Naive thymus-derived CD4-positive, alpha-beta T cell (primary cell): ENCODE measurements at places on chromosomes 1 and 21. TPM values are rescaled to one million over a fixed set of nuclear protein-coding genes. Genes with fewer than 3 reads are reported as not detected.

- DNase-seq: no peak
These were observed 728.6 kb downstream of the PTPRU start for GRCh38 chr1:29964718-29965533.

DNA sequence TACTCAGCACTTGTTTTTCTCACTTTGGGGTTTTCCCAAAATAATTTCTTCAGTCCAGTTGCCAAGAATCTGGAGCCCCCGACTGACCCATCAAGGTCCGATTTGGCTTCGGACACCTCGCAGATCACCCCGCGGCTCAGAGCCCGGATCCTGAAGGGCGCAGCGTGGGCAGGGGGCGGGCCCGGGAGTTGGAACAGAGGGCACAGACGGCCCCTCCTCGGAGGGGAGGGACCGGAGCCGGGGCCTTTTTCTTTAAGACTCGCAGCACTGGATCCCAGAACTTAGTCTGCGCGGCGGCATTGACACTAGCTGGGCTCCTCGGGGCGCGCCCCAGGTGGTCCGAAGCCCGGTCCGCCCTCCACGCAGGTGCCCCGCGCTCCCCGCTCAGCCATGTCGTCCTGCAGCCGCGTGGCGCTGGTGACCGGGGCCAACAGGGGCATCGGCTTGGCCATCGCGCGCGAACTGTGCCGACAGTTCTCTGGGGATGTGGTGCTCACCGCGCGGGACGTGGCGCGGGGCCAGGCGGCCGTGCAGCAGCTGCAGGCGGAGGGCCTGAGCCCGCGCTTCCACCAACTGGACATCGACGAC is at the start of gene CBR3:
TSS of gene CBR3 (plus strand) at position 277 of the 588 bp plus-strand sequence. CDS start at position 391, 114 bp downstream.
- peak; percentile 56 for DNase-seq

DNA sequence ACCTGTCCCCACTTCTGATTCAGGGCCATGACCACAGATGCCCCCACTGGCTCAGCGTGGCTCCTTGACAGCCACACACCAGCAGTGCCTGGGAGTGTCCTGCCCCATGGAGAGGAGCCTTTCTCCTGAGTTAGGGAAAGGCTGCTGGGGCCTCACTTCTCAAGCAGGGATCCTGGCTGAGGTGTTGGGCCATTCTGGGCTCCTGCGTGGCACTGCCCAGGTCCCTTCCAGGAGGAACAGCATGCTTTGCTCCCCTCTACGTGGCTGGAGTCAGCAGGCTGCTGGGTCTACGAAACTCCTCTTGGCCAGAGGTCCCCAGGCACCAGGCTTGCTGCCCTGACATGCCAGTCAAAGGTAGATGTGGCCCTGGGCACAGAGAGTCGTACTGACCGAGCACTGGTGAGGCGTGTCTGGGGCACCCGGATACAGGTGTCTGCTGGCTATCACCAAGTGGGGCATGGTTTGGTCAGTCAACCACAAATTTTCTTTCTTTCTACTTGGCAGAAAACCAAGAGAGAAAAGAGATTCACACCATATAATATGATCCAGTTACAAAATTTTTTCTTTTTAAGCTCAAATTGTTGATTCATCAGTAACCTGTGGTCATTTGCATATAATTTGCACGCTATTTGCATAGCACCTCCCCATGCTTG is 4.1 kb downstream of the ADORA1 start:
- no peak for DNase-seq

GRCh38 chr1:113756461-113756860 is 2.8 kb downstream of the PHTF1 start:
- no peak for DNase-seq

GRCh38 chr1:31795801-31796621 is 19.8 kb downstream of the SPOCD1 start:
- no peak for DNase-seq

DNA sequence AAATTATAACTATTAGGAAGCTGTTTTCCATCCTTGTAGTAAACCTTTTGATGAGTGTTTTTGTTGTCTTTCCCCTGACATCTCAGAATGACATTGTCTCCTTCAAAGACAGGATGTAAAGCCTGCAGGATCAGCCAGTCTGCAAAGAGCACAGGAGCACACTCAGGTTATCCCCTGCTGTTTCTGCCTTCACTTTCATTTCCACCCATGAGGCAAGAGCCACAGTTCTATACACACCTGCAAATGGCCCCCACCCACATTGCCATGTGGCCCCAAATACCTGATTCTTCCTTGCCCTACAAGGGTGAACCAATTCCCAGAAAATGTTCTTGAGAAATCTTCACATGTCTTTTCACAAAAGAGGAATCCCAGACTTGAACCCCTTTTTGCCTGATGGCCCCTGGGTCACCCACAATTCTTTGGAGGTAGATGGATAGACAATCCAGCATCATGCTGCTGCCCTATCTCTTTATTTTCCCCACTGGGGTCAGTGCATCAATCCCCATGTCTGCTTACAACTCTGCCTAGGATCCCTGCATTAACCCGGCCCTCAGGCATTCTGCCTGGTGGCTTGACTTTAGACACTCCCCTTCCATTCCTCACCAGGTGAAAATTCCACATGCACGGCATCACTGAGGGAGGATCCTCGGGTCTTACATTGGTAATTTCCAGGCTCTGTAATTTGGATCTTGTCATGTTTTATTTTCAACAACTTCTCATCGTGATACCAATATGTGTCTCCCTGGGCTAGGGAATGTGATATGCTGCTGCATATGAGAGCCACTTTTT is 2.6 kb downstream of the FCRL3 start:
- no peak for DNase-seq

DNA sequence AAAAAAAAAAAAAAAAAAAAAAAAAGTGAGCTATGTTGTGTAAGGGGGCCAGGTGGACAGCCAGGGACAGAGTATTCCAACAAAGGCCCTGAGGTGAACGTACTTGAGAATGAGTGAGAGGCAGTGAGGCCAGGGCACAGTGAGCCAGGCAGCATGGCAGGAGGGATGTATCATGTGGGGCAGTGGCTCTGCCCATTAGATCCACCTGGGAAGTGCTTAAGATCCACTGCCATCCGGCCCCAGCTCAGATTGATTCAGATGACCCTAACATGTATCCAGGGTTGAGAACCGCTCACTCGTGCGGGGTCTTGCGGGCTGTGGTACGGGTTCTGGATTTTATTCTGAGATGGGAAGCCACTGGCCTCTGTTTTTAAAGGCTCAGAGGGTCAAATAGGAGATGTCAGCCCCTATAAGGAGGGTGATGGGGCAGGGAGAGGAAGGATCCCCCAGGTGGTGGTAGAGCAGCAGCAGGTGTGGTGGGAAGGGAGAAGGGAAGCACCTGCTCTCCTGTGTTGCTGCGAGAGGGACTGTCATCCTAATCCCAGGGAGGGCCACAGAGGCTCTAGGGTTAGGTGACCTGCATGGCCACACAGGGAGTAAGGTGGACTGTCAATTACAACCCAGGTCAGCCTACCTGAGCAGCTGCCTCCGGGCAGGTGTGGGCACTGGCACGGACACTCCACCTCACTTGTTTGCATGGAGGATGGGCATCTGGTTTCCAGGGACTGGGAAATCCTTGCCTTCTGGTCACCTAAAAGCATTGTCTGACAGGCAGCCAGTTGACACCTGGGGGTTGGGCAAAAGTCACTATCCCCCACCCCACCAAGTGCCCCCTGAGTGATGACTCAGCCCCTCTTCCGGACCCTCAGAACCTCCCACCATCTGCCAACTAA is 31.6 kb downstream of the CDK18 start:
- no peak for DNase-seq

- no peak for DNase-seq
These were observed 19.9 kb upstream of the DNAJC6 start for GRCh38 chr1:65289449-65289848.

- no peak for DNase-seq
These were observed 17.0 kb downstream of the LHX4 start for GRCh38 chr1:180247061-180247460.

DNA sequence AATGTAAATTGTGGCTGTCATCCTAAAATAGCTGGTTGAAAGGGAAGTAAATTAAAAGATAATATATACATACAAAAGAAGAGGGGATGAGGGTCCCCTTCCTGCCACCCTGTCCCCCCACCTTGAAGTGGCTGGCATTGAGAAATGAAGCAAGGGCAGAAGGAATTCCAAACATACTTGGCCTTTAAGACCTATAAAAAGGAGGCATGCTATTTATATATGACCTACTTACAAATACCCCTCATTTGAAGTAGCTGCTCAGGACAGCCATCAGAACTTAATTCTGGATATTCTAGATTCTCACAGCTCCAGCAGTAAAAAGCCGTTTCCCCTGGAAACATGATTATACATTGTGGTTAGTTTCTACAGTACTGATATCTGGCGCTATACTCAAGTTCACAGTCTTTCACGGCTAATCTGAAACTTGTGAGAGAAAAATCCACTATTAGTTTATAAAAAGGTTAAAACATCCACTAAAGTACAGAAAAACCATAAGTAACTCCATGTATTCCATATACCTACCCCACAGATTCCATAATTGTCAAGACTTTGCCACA is 9.6 kb upstream of the MAP10 start:
- no peak for DNase-seq

DNA sequence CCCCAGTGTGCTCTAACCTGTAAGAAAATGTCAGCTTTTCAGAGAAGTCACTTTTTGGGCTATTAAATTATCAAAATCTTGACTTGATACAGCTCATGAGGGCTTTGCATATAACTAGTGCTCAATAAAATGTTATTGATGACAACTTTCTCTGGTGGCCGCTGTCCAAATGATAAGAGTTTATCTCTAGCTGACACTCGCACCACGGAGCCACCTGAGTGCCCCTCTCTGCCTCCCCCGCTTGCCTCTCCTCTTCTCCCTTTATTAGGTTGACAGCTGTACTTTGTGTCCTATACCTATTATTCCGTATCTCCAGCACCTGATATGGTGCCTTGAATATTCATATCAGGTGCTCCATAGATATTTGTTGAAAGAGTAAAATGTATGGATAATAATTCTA is 82.8 kb downstream of the PHTF1 start:
- DNase-seq: no peak

- DNase-seq: no peak
These were observed 43.2 kb upstream of the ADGRL2 start for GRCh38 chr1:81757398-81758020.

DNA sequence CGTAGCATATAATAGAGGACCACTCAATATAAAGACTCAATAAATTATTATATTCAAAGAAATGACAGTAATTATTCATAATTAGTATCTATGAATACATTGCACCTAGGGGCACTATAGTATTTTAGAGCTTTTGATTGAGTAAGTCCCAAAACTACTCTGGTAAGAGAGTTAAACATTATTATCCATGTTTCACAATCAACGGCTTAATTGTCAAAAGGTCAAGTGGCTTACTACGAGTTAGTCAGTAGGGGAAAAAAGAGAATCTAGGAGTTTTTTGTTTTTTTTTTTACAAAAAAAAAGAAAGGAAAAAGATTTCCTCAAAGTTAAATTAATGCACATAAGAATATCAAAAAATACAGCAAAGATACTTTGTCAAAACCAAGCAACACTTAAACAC is 20.4 kb upstream of the LAMC1 start:
- no peak for DNase-seq

GRCh38 chr1:240998024-240998423 is 359.0 kb downstream of the RGS7 start:
- DNase-seq: no peak

GRCh38 chr1:171834821-171835220 is 6.5 kb upstream of the DNM3 start:
- DNase-seq: no peak

The RPL11 gene
- total RNA-seq: 1,206 and 1,413 TPM in 2 replicates

The LCK gene
- 480 TPM for total RNA-seq

The KRTAP21-1 gene
- total RNA-seq: not detected

The STIL gene
- 3.8 TPM for total RNA-seq

The SPATA1 gene
- 2.4 TPM for total RNA-seq

The SPATA6 gene
- total RNA-seq: 5.4 TPM

The ZMYND12 gene
- total RNA-seq: 1.0 TPM

The ZBTB8B gene
- not detected for total RNA-seq
